Tibial nerve (tissue), 4 donors: ENCODE measurements at places on chromosomes 11 and 22. TPM values are rescaled to one million over a fixed set of nuclear protein-coding genes. Genes with fewer than 3 reads are reported as not detected.

Gene MPEG1
- 9.3 TPM for total RNA-seq

Gene FGF3
- not detected for total RNA-seq

Gene THRSP
- 4.0 TPM for total RNA-seq

Gene MUC15
- not detected for total RNA-seq

DNA sequence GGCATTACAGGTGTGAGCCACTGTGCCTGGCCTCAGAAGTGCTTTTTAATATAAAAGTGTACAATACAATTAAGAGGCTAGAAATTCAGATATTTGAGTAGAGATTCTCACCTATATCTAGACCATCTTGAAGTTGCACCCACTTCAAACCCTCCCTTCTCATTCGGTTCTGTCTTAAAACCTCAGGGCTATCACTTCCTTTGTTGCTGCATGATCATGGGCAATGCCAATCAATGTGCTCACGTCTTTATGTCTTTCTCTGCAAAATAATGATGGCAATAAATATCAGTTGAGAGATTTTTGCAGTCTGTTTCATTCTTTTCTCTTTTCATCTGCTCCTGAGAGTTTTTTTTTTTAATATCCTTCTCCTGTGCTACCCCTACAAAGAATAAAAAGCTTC is 9.3 kb upstream of the NUP160 start:
- no peak overlapping the region for H3K4me3 ChIP-seq
- H3K27ac ChIP-seq: peak overlapping the region; percentile 58
- no peaks in the 10 kb centered on the region for H3K36me3 ChIP-seq
- H3K4me1 ChIP-seq: peaks cover 6% of the 10 kb centered on the region
- no peak for DNase-seq
- H3K27me3 ChIP-seq: no peaks in the 10 kb centered on the region

GRCh38 chr22:32328306-32329201 is 29.1 kb upstream of the RFPL3 start:
- H3K4me3 ChIP-seq: no peak overlapping the region
- H3K36me3 ChIP-seq: no peaks in the 10 kb centered on the region
- H3K4me1 ChIP-seq: no peaks in the 10 kb centered on the region
- no peak overlapping the region for H3K27ac ChIP-seq

GRCh38 chr22:33829546-33830280 is 90.6 kb downstream of the LARGE1 start:
- H3K4me1 ChIP-seq: peaks cover 4% of the 10 kb centered on the region
- H3K27me3 ChIP-seq: no peaks in the 10 kb centered on the region
- DNase-seq: no peak
- H3K36me3 ChIP-seq: no peaks in the 10 kb centered on the region
- no peak overlapping the region for H3K27ac ChIP-seq

- no peak overlapping the region for H3K4me3 ChIP-seq
- no peak overlapping the region for H3K27ac ChIP-seq
- DNase-seq: no peak
- no peaks in the 10 kb centered on the region for H3K27me3 ChIP-seq
- no peaks in the 10 kb centered on the region for H3K36me3 ChIP-seq
These were observed 9.7 kb upstream of the FXYD2 start for GRCh38 chr11:117834068-117834810.

DNA sequence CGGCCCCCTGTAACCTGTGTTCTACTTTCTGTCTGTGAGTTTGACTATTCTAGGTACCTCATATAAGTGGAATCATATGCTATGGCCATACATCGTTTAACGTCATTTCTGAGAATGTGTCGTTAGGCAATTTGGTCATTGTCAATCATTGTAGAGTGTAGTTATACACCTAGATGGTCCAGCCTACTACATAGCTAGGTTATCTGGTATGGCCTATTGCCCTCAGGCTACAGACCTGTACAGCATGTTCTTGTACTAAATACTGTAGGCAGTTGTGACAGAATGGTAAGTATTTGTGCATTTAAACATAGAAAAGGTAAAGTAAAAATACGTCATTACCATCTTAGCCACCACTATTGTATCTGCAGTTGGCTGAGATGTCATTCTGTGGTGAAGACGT is 35.2 kb downstream of the MYO7A start:
- H3K27me3 ChIP-seq: no peaks in the 10 kb centered on the region
- no peak overlapping the region for H3K4me3 ChIP-seq
- no peaks in the 10 kb centered on the region for H3K36me3 ChIP-seq
- no peak for DNase-seq
- no peak overlapping the region for H3K27ac ChIP-seq
- no peaks in the 10 kb centered on the region for H3K4me1 ChIP-seq

GRCh38 chr22:25669253-25670069 is 72.5 kb upstream of the MYO18B start:
- H3K4me1 ChIP-seq: peaks cover 13% of the 10 kb centered on the region
- DNase-seq: no peak
- H3K27ac ChIP-seq: no peak overlapping the region
- H3K36me3 ChIP-seq: no peaks in the 10 kb centered on the region
